ENCODE measurements at places on chromosomes 12 and 14.

DNA sequence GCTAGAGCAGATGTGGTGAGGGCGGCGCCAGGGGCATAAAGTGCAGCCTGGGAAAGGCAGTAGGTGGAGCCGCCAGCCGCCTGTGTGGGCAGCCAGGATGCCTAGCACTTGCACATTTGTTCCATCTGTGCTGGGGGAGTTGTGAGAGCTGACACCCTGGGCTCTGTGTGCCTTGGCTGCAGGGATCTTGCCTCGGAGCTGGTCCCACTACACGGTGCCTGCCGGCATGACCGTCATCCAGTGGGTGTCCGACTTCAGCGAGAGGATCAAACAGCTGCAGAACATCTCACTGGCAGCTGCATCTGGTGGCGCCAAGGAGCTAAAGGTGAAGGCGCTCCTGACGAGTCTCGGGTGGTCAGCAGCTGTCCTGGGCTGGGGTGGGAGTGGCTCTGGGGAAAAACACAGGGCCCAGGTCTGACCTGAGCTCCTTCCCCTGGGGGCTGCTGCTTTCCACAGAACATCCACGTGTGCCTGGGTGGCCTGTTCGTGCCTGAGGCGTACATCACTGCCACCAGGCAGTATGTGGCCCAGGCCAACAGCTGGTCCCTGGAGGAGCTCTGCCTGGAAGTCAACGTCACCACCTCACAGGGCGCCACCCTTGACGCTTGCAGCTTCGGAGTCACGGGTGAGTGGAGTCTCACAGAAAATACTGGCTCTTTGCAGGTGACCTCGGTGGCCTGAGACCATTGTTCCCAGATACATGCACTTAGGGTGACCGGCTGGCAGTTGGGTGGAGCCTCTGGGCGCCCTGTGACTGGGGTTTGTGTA is 37.4 kb downstream of the HSP90AA1 start:
- DNase-seq: no peak

DNA sequence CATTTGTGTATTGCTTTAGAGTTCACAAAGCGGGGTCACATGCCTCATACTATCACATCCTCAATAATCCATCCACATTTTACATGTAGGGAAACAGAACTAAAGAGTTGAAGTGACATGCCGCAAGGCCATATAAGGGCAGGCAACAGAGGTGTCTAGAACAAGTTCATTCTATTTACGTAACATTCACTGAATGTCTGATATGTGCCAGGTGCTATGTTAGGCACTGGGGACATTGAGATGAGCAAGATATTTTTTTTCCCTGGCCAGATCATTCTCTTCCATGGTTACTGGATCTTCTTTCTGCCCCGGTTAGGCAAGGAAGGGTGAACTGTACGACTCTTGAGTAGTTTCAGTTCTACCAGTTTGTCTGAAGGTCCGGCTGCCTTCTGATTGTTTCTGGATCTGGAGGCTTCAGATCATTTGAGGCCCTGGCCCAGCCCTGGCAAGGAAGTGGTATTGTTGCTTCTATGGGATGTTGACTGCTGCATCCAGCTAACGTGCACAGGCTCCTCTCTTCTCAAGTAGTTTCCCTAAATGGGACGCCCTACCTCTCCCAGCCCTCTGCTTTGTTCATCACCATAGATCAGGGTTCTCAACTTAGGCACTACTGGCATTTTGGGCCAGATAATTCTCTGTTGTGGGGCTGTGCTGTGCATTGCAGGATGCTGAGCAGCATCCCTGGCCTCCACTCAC is 12.1 kb downstream of the GPATCH2L start:
- no peak for DNase-seq

- DNase-seq: no peak
Observed at GRCh38 chr12:7144414-7145120, 14.4 kb downstream of the CLSTN3 start.

- DNase-seq: no peak
Observed at GRCh38 chr12:72146495-72146894, 125.7 kb upstream of the TRHDE start.

DNA sequence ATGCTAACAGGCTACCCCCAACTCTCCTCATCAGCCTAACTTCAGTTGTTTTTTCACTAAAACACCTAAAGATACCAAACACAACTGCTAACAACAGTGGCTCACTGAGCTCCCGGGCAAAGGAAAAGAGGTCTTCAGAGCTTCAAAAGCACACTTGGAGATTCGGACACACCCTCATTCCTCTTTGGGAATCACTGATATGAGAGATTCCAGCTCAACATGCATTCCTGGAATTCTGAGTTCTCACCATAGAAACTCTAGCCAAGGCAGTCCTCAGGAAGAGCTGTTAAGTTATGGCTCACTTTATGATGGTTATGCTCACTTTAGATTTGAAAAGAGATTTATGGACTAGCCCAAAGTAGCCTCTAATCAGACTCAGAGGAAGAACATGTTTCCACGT is 40.1 kb downstream of the STXBP6 start:
- DNase-seq: no peak

GRCh38 chr12:131330106-131330815 is 376.6 kb downstream of the ADGRD1 start:
- no peak for DNase-seq

DNA sequence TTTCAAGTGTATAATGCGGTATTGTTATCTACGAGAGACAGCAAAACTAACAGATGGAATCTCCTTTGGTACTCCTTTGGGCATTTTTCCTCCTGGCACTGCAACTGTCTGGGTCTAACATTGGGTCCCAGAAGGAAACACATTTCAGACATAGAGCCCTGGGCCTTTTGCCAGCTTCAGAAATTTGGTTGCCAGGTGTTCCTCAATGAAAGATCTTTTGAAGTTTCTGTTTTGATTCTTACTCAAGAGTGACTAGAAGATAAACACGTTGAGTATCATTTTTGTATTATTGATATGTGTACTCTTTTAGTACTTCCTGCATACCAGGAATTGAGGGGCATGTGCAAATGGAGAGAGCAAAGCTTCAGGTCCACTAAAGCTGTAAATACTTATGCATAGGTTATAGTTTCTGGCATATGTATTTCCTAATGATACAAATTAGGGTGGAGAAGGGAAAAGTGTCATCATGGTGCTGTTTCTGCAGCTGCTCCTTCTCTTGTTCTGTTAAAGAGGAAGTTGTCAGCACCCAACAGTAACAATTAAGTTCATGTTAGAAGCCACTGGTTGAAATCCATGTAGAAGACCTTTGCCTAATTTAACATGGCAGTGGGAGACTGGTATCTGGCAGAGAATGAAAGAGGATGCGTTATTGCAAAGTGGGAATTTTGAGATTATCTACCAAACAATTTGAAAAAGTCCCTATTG is 53.5 kb downstream of the SLC38A6 start:
- no peak for DNase-seq
